Fibroblast of mammary gland (primary cell): ENCODE measurements at places on chromosomes 2 and 18.

GRCh38 chr2:2173633-2174032 is 157.4 kb downstream of the MYT1L start:
- no peak for DNase-seq

- peak; percentile 88 for DNase-seq
Observed at GRCh38 chr2:120239488-120240287, 13.0 kb upstream of the RALB start.

DNA sequence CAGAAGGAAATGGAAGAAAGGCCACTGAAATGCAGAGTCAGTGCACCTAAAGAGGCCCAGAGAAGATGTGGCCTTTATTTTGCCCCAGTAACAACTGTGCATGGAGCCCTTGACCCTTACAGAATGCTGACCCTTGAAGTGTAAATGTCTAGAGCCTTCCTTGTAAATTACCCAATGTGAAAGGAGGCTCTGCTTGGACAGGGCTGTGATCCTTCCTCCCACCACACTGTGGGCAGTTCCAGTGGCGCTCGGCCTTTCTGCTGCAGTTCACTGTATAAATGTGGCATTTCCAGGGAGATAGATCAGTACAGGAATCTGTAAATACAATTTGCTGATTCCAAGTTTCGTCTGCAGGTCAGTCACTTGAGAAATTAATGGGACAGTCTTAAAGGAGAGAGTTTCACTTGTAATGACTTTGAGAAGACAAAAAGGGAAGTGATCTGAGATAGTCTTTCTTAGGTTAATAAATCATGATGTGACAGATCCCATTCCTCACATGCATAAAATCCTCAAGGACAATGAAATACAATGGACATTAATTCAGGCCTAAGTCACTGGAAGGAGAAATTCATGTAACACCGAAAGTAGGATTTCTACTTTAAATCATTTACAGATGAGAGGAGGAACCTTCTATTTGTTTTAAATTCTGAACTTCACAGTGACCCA is 133.8 kb upstream of the LMAN1 start:
- no peak for DNase-seq

DNA sequence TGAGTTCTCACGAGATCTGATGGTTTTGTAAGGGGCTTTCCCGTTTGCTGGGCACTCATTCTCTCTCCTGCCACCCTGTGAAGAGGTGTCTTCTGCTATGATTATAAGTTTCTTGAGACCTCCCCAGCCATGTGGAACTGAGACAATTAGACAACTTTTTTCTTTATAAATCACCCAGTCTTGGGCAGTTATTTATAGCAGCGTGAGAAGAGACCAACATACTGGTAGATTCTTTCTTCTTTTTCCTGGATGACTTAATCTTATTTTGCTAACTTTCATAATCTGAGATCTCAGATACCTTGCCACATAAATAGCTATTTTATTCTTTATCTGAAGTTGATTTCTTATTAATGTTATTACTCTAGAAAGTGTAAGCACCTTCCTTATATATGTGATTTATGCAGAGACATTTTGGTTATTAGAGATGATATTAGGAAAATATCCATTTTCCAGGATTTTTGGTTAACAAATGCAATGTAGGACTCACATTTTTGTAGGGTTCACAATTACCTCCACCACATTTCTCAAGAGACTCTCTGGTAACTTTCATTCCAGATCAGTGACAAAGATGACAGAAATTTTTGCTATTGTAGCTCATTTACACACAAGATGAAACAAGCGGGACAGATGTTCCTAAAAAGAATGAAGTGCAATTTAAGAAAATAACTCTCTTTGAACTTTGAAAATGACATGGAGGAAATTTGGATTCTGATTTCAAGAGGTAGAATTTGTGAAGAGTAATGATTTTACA is 97.9 kb upstream of the RND3 start:
- DNase-seq = peak; percentile 26

- DNase-seq = no peak
Observed at GRCh38 chr2:218091746-218092145, 22.7 kb downstream of the RUFY4 start.

GRCh38 chr2:239035997-239036731 is 188.3 kb downstream of the TWIST2 start:
- DNase-seq = no peak

GRCh38 chr18:11246495-11247300 is 97.3 kb upstream of the PIEZO2 start:
- peak; percentile 88 for DNase-seq

- no peak for DNase-seq
Observed at GRCh38 chr2:235303499-235304291, 190.1 kb upstream of the AGAP1 start.

DNA sequence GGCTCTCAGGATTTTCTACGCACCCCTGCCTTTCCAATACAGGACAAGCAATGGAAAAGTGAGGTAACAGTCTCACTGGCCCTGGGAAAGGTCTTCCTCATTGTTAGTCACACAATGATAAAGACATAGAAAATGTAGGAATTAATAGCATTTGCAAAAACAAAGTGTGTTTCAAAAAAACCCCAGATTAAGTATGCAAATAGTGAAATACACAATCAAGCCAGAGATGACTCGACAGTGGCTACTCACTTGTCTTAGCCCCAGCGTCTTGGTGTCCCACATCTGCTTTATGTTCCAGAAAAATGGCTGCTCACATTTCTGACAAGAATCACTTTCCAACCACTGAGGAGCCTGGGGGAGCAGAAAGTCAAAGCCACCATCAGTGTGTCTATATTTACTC is 47.0 kb upstream of the AP1S3 start:
- DNase-seq = peak; percentile 67

DNA sequence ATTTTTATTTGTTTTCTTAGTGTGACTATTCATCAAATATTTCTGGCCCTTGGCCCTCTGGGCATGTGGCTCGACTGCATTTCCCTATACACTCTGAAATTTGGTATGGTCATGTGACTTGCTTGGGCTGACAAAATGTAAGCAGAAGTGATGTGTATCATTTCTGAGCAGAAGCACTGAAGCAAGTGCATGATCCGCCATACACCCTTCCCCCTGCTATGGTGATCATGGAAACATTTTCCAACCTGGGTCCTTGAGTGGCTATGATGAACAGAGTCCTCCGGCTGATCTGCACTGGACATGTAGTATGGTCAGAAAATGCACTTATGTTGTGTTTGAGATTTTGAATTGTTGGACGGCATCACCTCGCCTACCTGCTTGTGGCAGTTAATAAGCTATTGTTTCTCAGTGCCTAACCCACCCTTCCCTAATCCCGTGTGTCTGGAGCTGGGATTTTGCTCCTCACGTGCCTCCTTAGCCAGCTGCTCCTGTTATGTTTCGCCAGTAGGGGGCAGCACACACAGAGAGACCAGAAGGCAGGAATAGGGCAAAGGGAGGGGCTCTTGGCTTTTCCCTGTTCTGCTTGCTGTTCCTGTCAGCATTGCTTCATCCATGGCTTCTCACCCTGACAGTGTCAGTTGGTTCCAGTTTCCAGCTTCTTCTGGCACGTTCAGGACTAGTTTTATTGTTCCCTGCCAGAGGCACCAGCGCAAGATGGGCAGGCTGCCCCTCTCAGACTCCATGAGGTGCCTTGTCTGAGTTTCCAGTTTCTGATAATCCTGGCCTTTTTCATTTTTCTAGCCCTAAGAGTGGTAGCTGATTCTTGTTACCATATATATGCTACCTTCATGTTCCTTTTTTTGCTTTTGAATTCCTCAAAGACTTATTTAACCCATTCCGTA is 207.4 kb downstream of the ARL6IP6 start:
- DNase-seq = peak; percentile 69

DNA sequence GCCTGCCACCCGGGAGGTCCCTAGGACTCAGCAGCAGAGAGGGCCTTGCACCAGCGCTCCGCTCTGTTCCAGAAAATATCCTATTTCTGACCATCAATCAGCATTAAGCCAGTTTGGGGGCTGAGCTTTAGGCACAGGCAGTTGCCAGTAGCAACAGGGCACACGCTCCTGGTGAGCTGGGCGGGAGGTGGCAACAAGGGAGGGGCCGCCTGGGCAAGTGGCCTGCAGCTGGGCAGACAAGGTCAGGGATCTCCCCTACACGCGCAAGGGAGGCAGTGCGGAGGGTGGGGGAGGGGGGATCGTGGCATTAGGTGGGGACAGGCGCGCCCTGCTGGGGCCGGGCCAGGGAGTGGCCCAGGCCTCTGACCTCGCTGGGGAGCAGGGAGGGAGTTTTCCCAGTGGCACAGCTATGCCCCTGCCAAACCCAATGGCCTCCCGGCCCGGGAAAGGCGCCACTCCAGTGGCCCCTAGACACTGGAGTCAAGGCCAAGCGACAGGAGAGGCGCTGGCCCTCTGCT is 302.8 kb downstream of the NCKAP5 start:
- DNase-seq = no peak

DNA sequence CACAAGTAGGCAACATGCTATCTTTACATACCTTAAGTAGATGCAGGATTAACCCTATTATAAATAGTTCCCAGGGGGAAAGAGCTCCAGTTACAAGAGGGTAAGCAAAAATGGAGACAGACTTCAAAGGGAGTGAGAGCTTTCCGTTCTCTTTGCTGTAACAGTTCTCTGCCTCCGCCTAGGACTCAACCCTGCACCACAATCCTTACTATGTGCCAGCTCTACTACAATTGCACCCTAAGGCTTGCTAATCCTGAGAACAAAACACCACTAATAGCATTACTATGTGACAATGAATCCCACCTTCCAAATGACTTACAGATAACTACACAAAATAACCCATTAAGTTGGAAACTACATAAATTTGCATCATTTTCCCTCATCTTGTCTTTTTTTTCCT is 7.7 kb downstream of the ZBTB14 start:
- no peak for DNase-seq

- no peak for DNase-seq
Observed at GRCh38 chr2:99949963-99950362, 192.4 kb downstream of the AFF3 start.

DNA sequence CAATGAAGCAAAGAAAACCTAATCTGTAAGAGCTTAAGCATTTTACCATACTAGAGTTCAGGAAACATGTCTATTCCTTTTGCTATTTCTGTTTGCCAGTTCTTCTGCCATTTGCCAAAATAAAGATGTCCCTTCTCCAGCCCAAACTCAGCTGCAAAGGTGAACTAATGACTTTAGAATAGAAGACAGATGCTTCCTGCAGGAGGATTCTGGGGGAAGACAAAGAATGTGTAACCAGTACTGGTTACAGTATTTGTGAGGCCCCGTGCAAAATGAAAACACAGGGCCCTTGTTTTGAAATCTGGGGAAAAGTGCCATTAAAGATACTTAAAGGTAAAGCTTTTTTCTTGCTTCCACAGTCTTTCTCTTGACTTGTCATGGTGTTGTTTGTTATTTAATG is 34.3 kb upstream of the MTX2 start:
- DNase-seq = no peak

DNA sequence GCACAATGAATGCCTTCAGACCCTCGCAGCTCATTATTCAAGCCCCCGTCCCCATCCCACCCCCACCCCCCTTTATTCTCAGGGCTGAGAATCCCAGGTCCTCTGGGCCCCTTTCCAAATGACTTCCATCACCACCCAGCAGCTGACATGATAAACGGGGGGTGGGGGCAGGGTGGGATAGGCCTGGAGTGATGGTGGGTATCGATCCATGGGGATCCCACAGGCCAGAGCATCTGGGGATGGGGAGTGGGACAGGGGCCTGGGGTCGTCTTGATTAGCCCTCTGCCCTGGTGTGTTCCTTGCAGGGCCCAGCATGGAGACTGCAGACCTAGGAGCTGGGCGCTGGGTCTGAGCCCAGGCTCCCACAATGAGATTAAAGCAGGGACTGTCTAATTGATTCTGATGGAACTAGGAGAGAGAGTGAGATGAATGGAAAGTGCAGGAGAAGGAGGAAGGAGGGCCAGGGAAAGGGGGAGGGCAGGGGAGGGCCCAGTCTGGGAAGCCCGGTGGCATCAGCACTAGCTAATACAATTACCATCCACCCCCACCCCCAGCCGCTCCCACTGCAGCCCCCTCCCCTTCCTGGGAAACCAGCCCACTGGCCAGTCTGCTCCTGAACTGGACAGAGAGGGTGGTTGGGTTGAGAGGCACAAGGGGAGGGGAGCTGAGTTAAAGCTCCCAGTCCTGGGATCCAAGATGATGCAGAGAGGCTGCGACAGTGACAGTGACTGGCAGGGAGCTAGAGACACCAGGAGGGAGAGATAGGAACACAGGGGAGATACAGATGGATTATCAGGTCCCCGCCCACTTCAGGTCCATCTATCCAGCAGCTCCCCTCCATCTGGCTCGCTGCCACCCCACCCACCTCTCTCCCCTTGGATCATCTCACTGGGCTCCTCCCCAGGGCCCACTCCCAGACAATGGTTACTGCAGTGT is 13.1 kb upstream of the TNS1 start:
- no peak for DNase-seq

GRCh38 chr2:207825978-207826377 is 56.3 kb upstream of the FZD5 start:
- peak; percentile 10 for DNase-seq

GRCh38 chr18:22678486-22678885 is 254.6 kb upstream of the RBBP8 start:
- no peak for DNase-seq

- no peak for DNase-seq
Observed at GRCh38 chr2:212505586-212505985, 33.0 kb downstream of the ERBB4 start.

DNA sequence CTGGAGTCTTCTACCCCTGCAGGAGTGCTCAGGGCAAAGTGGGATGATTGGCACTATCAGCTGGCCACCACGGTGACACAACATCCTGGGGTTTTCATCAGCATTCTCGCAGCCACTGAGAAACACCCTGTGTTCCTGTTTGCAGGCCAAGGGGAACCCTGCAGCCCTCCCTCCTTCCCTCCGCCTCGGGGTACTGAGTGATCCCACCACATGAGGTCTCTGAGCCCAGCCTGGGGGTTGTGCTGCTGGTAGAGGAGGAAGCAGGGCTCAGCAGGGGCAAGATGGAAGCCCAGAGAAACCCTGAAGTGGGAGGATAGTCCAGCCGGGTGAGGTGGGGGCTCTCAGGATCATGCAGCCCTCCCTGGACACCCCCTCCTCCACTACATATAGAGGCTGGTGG is at the start of gene OXER1:
TSS of gene OXER1 (minus strand) at position 40 of the 400 bp plus-strand sequence. CDS start 73 bp downstream, outside the sequence.
- no peak for DNase-seq

GRCh38 chr2:39059366-39059952 is 61.4 kb downstream of the SOS1 start:
- peak; percentile 65 for DNase-seq

- DNase-seq = no peak
Observed at GRCh38 chr2:161570424-161571050, 53.7 kb upstream of the SLC4A10 start.

DNA sequence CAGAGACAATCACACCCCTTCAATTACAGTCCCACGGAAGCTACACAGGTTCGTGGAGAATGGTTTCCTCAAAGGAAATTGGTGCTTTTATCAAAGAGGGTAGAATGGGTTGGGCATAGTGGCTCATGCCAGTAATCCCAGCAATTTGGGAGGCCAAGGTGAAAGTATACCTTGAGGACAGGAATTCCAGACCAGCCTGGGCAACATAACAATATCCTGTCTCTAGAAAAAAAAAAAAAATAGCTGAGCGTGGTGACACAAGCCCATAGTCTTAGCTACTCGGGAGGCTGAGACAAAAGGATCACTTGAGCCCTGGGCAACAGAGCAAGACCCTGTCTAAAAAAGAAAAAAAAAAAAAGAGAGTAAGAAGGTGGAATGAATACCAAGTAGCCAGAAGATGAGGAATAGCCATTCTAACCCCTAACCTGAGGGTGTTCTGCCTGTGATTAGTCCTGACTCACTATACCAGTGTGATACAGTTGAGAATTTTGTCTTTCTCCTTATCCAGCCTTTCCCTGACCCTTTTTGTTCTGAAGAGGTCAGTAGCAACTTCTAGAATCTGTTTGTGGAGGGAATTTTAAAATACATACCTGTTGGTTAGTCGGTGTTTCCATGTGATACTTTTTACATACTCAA is 283.2 kb downstream of the MREG start:
- DNase-seq = peak; percentile 44
